ENCODE measurements at places on chromosomes 4 and X. TPM values are rescaled to one million over a fixed set of nuclear protein-coding genes. Genes with fewer than 3 reads are reported as not detected.
A peak's percentile ranks its signal among the peaks of the same experiment; 100 is the strongest.

Gene FAM9B
- total RNA-seq = not detected

Gene AFM
- not detected for total RNA-seq

Gene CD38
- 62.9 TPM for total RNA-seq

Gene HERC6
- 5.7 TPM for total RNA-seq

Gene TBX22
- not detected for total RNA-seq

Gene NAP1L3
- 2.5 TPM for total RNA-seq

Gene ARX
- total RNA-seq = not detected

Gene TMPRSS11B
- total RNA-seq = not detected

Gene HERC3
- total RNA-seq = 22.0 TPM

Gene GPR82
- not detected for total RNA-seq

DNA sequence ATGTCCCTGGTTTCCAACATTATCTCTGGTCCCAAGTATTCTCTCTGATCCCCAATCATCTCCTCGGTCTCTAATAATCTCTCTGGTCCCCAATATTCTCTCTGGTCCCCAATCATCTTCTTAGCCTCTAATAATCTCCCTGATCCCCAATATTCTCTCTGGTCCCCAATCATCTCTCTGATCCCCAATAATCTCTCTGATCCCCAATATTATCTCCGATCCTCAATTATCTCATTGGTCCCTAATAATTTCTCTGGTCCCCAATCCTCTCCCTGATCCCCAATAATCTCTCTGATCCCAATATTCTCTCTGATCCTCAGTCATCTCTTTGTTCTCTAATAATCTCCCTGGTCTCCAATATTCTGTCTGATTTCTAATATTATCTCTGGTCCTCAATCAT is 16.6 kb downstream of the P2RY8 start:
- H3K27me3 ChIP-seq = no peaks in the 10 kb centered on the region
- DNase-seq = no peak
- H3K4me3 ChIP-seq = peak overlapping the region; percentile 21

GRCh38 chr4:130064471-130064870 is 968.5 kb downstream of the C4orf33 start:
- H3K4me3 ChIP-seq = no peak overlapping the region
- no peaks in the 10 kb centered on the region for H3K27me3 ChIP-seq
- no peak for DNase-seq
- H3K4me1 ChIP-seq = no peaks in the 10 kb centered on the region
- no peak overlapping the region for H3K27ac ChIP-seq
- no peaks in the 10 kb centered on the region for H3K36me3 ChIP-seq

- no peak for DNase-seq
- no peaks in the 10 kb centered on the region for H3K4me1 ChIP-seq
- H3K4me3 ChIP-seq = no peak overlapping the region
- H3K27ac ChIP-seq = no peak overlapping the region
- H3K27me3 ChIP-seq = peaks cover 6% of the 10 kb centered on the region
Measured at GRCh38 chr4:82754513-82755165, 44.0 kb downstream of the SCD5 start.

GRCh38 chrX:41516456-41516855 is 69.3 kb downstream of the NYX start:
- peaks cover 50% of the 10 kb centered on the region for H3K4me1 ChIP-seq
- no peak overlapping the region for H3K4me3 ChIP-seq
- H3K27me3 ChIP-seq = peaks cover 42% of the 10 kb centered on the region
- DNase-seq = no peak
- no peak overlapping the region for H3K27ac ChIP-seq

- no peak overlapping the region for H3K4me3 ChIP-seq
- H3K27ac ChIP-seq = no peak overlapping the region
- no peak for DNase-seq
Measured at GRCh38 chr4:150206954-150207353, 128.7 kb downstream of the DCLK2 start.

DNA sequence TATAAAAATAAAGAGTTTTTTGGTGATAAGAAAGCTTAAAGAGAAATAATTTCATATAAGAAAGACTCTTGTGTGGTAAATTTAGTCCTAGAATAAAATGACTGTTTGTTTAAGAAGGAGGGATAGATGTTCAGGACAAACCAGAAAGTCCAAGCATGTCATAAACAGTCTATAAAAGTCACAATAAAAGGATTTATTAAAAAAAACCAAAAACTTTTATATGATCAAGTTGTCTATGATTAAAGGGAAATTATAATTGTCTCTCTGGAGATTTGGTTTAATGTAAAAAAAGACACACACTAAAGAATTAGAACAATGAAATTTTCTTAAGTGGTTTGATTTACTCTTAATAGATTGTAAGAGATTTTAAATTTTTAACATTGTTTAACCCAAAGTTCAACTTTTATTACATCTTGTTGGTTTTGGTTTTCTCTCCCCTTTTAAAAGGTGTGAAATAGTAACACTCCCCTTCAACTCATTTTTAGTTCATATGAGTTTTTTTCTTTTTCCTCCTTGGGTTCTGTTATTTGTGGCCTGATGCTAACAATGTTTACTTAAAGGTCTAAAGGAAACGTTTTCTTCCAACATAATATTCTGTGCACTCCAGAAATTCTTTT is 89.7 kb downstream of the PDHA2 start:
- DNase-seq = no peak
- no peak overlapping the region for H3K4me3 ChIP-seq
- H3K4me1 ChIP-seq = no peaks in the 10 kb centered on the region
- H3K27ac ChIP-seq = no peak overlapping the region

GRCh38 chr4:182901337-182901736 is 15.8 kb downstream of the DCTD start:
- no peak for DNase-seq
- H3K36me3 ChIP-seq = peaks cover 16% of the 10 kb centered on the region
- H3K4me1 ChIP-seq = peaks cover 7% of the 10 kb centered on the region
- no peak overlapping the region for H3K27ac ChIP-seq

- peaks cover 2% of the 10 kb centered on the region for H3K36me3 ChIP-seq
- no peaks in the 10 kb centered on the region for H3K27me3 ChIP-seq
- peaks cover 11% of the 10 kb centered on the region for H3K4me1 ChIP-seq
- no peak for DNase-seq
Measured at GRCh38 chr4:3525532-3526430, 6.4 kb downstream of the LRPAP1 start.

GRCh38 chr4:8301851-8302730 is 32.5 kb downstream of the HTRA3 start:
- H3K36me3 ChIP-seq = peaks cover 1% of the 10 kb centered on the region
- no peaks in the 10 kb centered on the region for H3K4me1 ChIP-seq
- H3K27ac ChIP-seq = no peak overlapping the region
- peaks cover 10% of the 10 kb centered on the region for H3K27me3 ChIP-seq
- no peak overlapping the region for H3K4me3 ChIP-seq

- no peaks in the 10 kb centered on the region for H3K4me1 ChIP-seq
- peaks cover 3% of the 10 kb centered on the region for H3K36me3 ChIP-seq
- no peak overlapping the region for H3K4me3 ChIP-seq
- H3K27ac ChIP-seq = no peak overlapping the region
Measured at GRCh38 chr4:3714642-3715001, 51.6 kb upstream of the ADRA2C start.

- no peak overlapping the region for H3K4me3 ChIP-seq
- H3K4me1 ChIP-seq = no peaks in the 10 kb centered on the region
- no peaks in the 10 kb centered on the region for H3K27me3 ChIP-seq
- no peaks in the 10 kb centered on the region for H3K36me3 ChIP-seq
- H3K27ac ChIP-seq = no peak overlapping the region
Measured at GRCh38 chr4:45648846-45649245, 475.0 kb downstream of the GABRG1 start.

- no peaks in the 10 kb centered on the region for H3K4me1 ChIP-seq
- DNase-seq = no peak
- H3K36me3 ChIP-seq = no peaks in the 10 kb centered on the region
Measured at GRCh38 chr4:127214931-127215330, 417.8 kb upstream of the INTU start.

DNA sequence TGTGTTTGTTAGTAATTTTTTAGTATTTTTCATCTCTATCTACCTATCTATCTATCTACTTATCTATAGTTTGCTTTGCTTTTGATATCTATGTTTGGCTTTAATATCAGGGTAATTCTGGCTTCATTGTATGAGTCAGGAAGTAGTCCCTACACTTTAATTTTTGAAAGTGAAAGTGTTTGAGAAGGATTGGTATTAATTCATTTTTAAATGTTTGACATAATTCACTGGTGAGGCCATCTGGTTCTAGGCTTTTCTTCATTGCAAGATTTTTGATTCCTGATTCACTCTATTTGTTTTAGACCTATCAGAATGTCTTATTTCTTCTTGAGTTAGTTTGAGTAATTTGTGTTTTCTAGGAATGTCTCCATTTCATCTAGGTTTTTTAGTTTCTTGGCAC is 20.2 kb upstream of the TCP11X2 start:
- no peaks in the 10 kb centered on the region for H3K4me1 ChIP-seq
- no peak for DNase-seq
- H3K4me3 ChIP-seq = no peak overlapping the region
- no peaks in the 10 kb centered on the region for H3K36me3 ChIP-seq

DNA sequence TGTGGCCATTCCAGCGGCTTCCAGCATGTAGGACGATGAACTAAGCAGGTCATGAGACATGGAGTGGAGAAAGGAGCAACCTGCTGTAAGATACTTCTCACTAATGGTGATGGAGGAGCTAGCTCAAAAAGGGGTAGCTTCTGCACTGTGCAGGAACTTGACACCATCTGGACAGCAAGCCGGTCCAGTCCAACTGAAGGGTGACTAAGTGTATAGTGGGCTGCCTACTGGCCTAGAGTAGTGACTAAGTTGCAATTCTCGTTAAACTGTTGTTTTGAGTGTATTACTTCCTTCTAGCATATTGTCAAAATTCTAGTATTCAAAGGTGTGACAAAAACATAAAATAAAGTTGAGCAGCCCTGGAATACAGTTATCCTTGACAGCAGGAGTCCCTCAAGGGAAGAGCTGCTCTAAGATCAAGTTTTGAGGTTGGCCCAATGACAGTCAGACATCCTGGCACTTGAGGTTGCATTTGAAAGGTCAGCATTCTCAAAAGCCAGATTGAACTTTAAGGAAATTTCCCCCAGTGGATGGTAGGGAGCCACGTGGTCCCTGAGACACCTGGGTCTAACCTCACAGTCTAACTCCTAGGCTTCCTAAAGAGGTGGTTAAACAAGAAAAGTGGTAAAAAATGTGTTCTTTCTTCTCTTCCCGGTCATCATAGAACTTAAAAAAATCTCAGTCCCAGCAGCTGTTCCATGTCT is 8.0 kb downstream of the CETN2 start:
- no peak overlapping the region for H3K4me3 ChIP-seq
- H3K36me3 ChIP-seq = no peaks in the 10 kb centered on the region
- no peaks in the 10 kb centered on the region for H3K4me1 ChIP-seq
- H3K27ac ChIP-seq = no peak overlapping the region
- peaks cover 21% of the 10 kb centered on the region for H3K27me3 ChIP-seq
- no peak for DNase-seq

GRCh38 chr4:110533590-110533910 is 57.6 kb downstream of the ENPEP start:
- peak overlapping the region; percentile 68 for H3K27ac ChIP-seq
- peaks cover 20% of the 10 kb centered on the region for H3K27me3 ChIP-seq
- H3K4me3 ChIP-seq = no peak overlapping the region
- no peak for DNase-seq
- peaks cover under 1% of the 10 kb centered on the region for H3K36me3 ChIP-seq

All from activated T-cell treated with anti-CD3 and anti-CD28 coated beads, Interleukin-2, amount 50 U/mL, for 72 hours (primary cell).